Vagina (tissue), 2 donors: ENCODE measurements at places on chromosomes 6 and 20. TPM values are rescaled to one million over a fixed set of nuclear protein-coding genes. Genes with fewer than 3 reads are reported as not detected.

KCNG1 gene
- total RNA-seq = 7.9 TPM

MUC21 gene
- total RNA-seq = 207 TPM

PRDM13 gene
- total RNA-seq = not detected

DNA sequence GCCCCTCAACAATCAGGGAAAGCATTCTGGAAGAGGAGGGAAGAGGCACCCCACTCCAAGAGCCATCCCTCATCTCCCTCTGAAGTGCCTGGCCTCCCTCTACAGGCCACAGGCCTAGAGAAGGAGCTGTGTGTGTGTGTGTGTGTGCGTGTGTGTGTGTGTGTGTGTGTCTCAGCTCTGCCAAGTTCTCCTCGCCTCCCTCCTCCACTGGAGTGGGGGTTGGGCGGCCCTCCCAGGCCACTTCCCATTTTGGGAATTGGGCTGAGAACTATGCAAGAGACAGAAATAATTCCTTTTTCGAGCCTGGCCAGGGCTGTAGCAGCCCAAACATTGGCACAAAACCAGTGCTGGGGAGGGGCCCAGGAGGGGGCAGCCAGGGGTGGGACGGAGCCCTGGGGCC lies 35.7 kb downstream of the KCNB1 start:
- DNase-seq = no peak

PTP4A1 gene
- 29.5 TPM for total RNA-seq

DNA sequence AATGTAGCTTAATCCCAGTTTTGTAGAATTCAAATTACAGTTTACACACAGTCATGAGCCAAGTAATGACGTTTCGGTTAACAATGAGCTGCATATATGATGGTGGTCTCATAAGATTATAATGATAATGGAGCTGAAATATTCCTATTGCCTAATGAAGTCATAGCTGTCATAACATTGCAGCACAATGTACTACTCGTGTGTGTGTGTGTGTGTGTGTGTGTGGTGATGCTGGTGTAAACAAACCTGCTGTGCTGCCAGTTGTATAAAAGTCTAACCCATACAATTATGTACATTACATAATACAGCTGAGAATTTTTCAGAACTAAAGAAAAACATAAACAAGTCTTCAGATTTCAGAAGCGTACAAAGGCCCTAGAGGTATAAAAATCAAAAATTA lies 66.7 kb upstream of the ARID1B start:
- no peak for DNase-seq

MEI4 gene
- total RNA-seq = not detected
